Pulmonary artery endothelial cell (primary cell): ENCODE measurements at places on chromosomes 2 and 18. TPM values are rescaled to one million over a fixed set of nuclear protein-coding genes. Genes with fewer than 3 reads are reported as not detected.

MPP4 gene
- 9.0 TPM in 2 replicates for total RNA-seq

CNDP1 gene
- total RNA-seq = not detected in 2 replicates

MZT2A gene
- 69.9 and 87.8 TPM in 2 replicates for total RNA-seq

DRC1 gene
- total RNA-seq = 0.13 and 0.18 TPM in 2 replicates

SLC5A7 gene
- total RNA-seq = not detected in 2 replicates

GRP gene
- total RNA-seq = not detected in 2 replicates

AGXT gene
- total RNA-seq = not detected in 2 replicates

ALKAL2 gene
- total RNA-seq = not detected in 2 replicates

CLEC4F gene
- not detected in 2 replicates for total RNA-seq

CEP68 gene
- 16.2 and 16.4 TPM in 2 replicates for total RNA-seq

NT5DC4 gene
- total RNA-seq = not detected in 2 replicates

UGT1A6 gene
- total RNA-seq = not detected in 2 replicates

SPATA3 gene
- total RNA-seq = not detected in 2 replicates

PLB1 gene
- 0.46 and 0.81 TPM in 2 replicates for total RNA-seq

ANKRD44 gene
- 9.3 and 13.7 TPM in 2 replicates for total RNA-seq

NEMP2 gene
- 3.5 and 4.7 TPM in 2 replicates for total RNA-seq

CRYGC gene
- not detected in 2 replicates for total RNA-seq
